Left renal pelvis (tissue), 4 donors: ENCODE measurements at places on chromosomes 1 and 21.

DNA sequence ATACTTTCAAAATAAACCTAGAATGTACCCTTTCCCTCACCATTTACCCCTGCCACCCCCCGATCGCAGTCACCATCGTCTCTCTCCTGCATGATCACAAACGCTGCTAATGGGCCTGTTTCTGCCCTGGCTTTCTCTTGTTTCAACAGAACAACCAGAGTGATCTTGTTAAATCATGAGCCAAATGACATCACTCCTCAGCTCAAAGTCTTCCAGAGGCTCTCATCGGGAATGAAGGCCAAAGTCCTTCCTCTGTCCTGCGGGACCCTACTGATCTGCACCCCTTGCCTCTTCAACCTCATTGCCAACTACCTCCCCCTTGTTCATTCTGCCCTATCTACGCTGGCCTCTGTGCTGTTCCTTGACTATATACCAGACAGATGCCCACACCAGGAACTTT, 39.4 kb upstream of the PTGFRN start:
- DNase-seq, result no peak

DNA sequence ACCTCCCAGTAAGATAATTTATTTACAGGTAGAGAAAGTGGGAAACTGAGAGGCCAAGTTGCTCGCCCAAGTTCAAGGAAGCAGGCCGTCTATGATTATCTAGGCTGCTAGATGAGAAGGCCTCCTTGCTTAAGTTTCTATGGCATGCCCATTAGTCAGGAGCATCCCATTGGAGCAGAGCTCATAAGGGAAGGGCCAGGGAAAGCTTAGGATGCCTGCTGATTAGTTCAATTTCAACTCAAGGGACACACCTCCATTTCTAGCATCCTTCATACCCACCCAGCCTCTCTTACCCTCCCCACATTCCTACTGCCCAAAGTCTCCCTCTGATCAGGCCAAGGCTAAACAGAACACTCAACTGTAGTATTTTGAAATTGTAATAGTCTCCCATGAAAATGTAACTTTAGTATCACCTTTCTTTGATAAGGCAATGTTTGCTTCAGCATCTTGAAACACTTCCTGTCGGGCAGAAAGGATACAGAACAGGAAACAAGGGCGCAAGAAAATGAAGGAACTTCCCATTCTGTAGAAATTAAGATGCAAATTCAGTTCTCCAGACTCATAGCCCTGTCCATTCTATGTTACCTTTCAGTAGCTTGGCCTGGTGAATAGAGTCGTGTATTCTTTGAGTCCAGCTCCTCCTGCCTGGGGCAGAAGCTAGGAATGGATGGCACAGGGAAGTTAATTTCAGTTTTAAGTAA, 46.3 kb upstream of the TARBP1 start:
- no peak for DNase-seq

DNA sequence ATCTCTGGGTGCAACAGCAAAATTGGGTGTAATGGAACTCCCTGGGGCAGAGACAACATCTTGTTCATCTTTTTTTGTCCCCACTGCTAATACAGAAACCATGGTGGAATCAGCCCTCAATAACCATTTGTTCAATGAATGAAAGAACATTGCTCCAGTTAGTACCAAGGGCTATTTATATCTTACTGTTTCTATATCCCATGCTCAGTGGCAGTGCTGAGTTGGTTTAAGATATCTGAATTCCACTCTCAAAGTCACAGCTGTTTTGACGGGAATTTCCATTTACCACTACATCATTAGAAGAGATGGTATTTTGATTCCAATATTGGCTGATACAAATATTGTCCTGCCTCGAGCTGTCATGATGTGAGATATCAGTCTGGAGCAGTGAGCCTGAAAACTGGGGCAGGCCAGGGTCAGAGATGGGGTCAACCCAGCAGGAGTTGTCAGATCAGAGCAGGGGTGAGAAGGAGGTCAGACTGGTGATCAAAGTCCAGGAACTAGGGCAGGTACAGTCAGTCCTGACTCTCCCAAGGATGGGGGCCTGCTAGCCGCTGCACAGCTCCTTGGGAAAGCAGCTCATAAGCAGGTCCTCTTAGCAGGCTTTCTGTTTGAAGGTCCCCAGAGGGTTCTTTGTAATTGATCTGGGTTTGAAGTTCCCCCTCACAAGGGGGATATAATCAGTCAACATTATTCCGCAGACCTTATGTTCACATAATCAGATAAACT, 5.8 kb upstream of the PHC2 start:
- DNase-seq, result no peak

GRCh38 chr1:6596351-6596750, 6.3 kb downstream of the KLHL21 start:
- DNase-seq, result no peak

DNA sequence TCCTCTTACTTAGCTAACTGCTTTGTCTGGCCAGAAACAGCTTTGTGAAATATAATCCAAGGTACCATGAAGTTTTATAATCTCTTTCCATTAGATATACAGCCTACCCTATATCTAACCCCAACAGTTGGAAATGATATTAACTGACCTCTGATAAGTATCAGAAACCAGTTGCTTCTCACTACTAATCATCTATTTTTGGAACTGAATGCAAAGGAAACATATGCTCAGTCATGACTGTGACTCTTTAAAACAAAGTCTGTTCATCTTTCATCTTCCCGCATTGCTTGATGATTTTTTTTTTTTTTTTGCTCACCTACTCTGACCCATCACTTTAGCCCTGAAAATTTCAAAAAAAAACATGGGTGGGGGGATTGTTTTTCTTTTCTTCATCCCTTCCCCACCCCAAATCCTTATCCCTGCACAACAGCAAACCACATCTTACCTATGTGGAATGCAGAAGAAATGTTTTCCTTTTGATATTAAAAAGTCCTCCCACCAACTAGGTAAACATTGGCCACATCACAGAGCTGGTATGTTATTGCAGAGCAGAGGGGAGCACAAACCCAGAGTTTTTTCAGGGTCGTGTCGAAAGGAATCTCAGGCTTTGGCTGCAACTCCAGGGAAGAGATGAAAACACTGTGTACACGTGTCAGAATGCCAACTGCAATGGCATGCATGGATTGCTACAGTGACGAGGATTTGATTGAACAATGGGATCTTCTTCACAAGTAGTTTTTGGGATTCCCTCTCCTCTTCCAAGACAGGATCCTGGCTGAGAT, 137.3 kb downstream of the SLC30A10 start:
- no peak for DNase-seq
